Cerebellar nuclear complex (tissue), 1 donor: ENCODE measurements at places on chromosomes 1 and 21.
A peak's percentile ranks its signal among the peaks of the same experiment; 100 is the strongest.

DNA sequence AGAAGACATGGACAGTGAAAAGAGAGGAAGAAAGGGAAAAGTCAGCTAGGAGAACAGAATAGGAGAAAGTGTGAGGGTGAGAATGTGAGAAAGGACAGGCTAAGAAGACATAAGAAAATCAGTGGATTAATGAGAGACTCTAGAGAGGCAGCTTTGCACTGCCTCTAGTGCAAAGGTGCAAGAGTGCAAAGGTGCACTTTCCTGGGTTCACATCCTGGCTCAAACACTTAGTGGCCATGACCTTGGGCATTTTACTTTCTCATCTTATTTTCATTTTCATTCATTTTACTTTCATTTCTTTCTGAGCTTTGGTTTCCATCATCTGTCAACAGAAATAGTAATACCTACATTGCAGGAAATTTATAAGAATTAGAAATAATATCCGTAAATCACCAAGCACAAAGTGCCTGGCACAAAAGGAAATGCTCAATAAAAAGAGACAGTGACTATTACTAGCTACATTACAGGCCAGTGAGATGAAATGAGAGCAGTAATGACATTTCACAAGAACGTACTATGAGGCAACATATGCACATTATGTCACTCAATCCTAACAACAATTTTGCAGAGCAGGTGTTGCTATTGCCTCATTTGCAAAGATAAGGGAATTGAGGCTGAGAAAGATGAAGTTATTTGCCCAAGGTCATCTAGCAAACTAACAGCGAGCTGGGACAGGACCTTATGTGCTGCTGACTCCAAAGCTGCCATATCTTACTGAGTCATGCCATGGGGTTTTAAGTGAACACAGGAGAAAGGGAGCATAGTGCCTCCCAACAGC, 107.0 kb upstream of the TLR5 start:
- DNase-seq: no peak

- DNase-seq: no peak
These were observed 277.9 kb downstream of the MATN1 start for GRCh38 chr1:30445449-30445848.

- no peak for DNase-seq
These were observed 488.0 kb upstream of the PLXNA2 start for GRCh38 chr1:208731981-208732821.

DNA sequence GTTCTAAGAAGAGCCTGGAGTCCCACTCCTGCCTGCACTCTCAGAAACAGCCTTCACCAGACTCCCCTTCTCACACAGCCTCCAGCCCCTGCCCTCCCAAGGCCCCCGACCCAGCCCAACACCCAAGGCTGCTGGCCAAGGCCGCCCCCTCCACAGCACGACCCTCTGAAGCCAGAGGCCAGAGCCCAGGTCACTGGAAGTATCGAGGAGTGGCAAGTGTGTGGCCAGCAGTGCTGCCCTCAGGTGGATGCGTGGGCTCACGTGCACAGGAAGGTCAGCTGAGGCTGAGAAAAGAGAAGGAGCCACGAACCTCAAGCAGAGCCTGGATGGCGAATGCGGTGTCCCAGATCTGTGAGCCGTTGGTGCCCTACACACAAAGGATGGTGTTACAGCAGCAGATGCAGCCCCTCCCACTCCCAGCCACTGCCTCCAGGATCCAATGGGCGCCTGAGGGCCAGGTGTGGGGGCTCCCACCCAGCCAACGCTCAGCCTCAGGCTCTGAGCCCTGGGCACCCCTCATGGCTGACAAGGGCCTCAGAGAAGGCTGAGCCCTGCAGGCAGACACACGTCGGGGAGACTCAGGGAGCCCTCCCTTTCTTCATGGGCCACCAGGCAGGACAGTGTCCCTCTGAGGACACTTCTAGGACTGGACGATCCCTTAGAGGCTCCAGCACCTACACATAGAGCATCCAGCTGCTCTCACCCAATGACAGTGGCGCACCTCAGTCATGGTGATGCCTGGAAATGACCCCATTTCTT, 18.0 kb downstream of the LSS start:
- no peak for DNase-seq

- no peak for DNase-seq
These were observed 570 bp upstream of the NPR1 start for GRCh38 chr1:153677718-153678518.

GRCh38 chr1:17084787-17085186, 31.0 kb upstream of the SDHB start:
- no peak for DNase-seq

- DNase-seq: no peak
These were observed 805.8 kb upstream of the ADGRL2 start for GRCh38 chr1:80994934-80995333.

- DNase-seq: no peak
These were observed 239.3 kb downstream of the KCNK2 start for GRCh38 chr1:215321802-215322201.

GRCh38 chr1:196558411-196558810, 49.8 kb downstream of the KCNT2 start:
- DNase-seq: no peak

- DNase-seq: no peak
These were observed 85.2 kb downstream of the HHAT start for GRCh38 chr1:210413951-210414350.

- no peak for DNase-seq
These were observed 5.8 kb downstream of the PERM1 start for GRCh38 chr1:975896-976683.

GRCh38 chr1:153790313-153790965, 15.2 kb downstream of the SLC27A3 start:
- peak; percentile 82 for DNase-seq

DNA sequence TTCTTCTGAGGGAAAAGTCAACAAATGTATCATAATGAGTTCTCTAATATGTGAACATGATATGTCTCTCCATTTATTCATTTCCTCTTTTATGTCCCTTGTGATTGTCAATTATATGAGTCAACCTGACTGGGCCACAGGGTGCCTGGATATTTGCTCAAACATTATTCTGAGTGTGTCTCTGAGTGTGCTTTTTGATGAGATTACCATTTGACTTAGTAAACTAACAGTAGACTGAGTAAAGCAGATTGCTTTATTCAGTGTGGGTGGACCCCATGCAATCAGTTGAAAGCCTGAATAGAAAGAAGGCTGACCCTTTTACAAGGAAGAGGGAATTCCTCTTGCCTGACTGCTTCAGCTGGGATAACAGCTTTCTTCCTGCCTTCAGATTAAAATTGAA, 142.6 kb downstream of the SLC35F3 start:
- no peak for DNase-seq

GRCh38 chr1:218475275-218475674, 130.1 kb downstream of the TGFB2 start:
- no peak for DNase-seq

DNA sequence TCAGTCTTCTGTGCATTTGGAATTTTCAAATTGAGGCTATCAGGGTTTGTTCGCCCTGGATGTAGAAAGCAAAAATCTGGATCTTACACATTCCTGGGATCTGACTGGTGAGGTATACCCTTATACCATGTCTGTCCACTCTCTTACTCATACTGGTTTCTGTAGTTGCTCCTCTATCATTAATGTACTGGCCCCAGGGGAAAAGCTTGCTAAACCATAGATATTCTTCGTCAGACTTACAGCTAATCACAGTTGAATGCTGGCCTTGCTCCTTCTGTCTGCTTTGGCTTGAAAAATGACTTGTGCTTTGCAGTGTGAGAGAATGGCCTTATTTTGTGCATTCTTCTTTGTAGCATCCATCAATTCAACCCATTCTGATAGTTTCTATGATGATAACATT, 30.5 kb downstream of the TBCE start:
- DNase-seq: no peak

GRCh38 chr1:118151312-118151937, 33.6 kb downstream of the SPAG17 start:
- no peak for DNase-seq

GRCh38 chr1:83779565-83779964, 219.4 kb downstream of the TTLL7 start:
- no peak for DNase-seq

GRCh38 chr1:244064621-244065020, 13.5 kb downstream of the ZBTB18 start:
- DNase-seq: no peak

DNA sequence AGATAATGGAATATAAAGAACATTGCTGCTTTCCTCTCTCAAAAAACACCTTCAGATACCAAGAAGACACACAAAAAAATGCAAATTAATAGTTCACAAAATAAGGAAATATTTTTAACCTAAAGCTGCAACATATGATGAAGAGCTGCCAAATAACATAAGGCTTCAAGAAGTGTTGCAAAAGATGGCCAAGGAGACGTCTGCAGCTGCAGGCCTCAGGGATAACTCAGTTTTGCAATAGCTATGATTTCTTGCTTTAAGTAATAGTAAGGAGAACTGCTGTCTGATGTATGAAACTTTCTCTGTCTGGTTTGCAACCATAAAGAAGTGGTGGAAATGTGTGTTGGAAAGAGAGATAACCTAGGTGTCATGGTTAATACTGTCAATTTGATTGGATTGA, 1237.5 kb downstream of the MRPL39 start:
- DNase-seq: no peak

GRCh38 chr1:40710581-40711315, 19.2 kb downstream of the NFYC start:
- DNase-seq: no peak

- DNase-seq: no peak
These were observed 8.9 kb downstream of the PTPN14 start for GRCh38 chr1:214542275-214543199.

GRCh38 chr1:3825356-3825755, 29.1 kb upstream of the LRRC47 start:
- DNase-seq: no peak

DNA sequence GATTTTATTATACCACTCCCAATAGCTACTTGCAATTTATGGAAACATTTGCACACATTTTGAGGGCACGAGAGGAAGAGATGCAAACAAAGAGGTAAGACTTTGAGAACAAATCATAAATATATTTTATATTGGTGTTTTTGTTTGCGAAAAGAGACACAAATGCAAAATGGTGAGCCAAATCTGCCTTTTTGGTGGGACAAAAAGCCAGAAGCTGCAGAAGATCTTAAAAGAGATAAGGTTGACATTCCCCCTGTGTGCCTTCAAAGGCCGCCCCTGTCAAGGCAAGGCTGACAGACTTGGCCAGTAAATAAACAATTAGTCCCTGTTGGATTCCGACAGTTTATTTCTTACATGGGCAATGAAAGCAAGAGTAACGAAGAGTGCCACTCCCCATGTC, 122.8 kb downstream of the LBR start:
- no peak for DNase-seq

DNA sequence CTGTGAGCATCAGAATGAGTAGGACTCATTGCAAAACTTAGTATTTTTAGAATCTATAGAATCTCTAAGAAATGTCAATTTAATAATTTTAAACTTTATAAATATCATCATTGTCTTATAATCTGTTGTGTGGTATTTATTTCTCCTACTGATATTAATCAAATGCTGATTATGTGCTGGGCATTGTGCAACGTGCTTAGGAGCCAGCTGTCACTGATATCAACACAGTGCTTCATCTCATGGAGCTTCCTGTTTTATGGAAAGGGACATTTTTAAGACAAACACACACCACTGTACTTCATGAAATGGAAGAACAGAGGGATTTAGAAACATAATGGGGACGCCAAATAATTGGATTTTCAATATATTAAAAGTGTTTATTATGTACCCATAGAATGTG, 737.9 kb upstream of the TMPRSS15 start:
- DNase-seq: no peak

DNA sequence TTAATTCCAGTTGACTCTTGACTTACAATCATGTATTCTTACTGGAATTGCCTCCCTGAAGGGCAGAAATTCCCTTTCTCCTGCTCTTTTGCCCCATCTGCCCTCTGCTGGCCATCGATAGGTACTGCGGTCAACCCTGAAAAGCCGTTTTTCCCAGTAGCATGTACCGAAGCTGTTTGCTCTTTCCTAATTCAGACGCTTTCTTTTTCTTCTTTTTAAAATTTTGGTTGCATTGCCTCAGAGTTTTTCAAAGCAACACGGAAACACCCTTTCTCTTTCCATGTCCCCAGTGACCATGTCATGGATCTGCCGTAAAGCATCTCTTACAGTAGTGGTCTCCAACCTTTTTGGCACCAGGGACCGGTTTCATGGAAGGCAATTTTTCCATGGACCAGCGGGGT, 164.2 kb upstream of the C1orf21 start:
- DNase-seq: no peak
